IMR-90 (cell line): ENCODE measurements at places on chromosomes 1 and 21. TPM values are rescaled to one million over a fixed set of nuclear protein-coding genes. Genes with fewer than 3 reads are reported as not detected.

CCDC17 gene
- 0.26 and 0.30 TPM in 2 replicates for polyA plus RNA-seq

DNA sequence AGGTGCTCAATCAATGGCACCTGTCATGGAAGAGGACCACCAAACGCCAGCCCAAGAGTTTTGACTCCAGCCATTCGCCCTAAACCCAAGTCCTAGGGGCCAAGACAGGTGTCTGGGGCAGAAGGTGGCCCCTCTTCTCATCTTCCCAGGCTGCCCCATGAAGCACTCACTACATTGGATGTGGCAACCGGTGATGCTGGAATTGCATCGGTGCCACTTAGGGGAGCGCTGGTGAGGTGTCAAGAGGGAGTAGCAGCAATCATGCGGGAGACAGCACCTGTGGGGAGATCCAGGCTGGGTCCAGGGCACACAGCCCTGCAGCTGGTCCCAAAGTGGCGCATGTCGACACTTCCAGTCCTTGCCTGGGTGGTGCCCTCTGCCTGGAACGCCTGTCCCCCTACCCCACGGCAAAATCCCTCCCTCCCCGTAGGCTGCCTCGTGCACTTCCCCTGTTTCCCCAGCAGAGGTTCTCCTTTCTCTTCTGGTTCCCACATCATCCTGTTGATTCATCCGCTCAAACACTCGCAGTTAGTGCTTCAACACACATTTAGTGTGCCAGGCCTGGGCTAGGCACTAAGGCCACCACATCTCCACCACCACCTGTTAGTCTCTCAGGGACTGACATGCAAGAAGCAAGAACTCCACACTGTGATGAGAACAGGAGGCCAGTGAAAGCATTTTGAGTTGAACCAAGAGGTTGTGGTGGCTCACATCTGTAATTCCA lies 18.5 kb downstream of the PLA2G2D start:
- DNase-seq: peak; percentile 48

DNA sequence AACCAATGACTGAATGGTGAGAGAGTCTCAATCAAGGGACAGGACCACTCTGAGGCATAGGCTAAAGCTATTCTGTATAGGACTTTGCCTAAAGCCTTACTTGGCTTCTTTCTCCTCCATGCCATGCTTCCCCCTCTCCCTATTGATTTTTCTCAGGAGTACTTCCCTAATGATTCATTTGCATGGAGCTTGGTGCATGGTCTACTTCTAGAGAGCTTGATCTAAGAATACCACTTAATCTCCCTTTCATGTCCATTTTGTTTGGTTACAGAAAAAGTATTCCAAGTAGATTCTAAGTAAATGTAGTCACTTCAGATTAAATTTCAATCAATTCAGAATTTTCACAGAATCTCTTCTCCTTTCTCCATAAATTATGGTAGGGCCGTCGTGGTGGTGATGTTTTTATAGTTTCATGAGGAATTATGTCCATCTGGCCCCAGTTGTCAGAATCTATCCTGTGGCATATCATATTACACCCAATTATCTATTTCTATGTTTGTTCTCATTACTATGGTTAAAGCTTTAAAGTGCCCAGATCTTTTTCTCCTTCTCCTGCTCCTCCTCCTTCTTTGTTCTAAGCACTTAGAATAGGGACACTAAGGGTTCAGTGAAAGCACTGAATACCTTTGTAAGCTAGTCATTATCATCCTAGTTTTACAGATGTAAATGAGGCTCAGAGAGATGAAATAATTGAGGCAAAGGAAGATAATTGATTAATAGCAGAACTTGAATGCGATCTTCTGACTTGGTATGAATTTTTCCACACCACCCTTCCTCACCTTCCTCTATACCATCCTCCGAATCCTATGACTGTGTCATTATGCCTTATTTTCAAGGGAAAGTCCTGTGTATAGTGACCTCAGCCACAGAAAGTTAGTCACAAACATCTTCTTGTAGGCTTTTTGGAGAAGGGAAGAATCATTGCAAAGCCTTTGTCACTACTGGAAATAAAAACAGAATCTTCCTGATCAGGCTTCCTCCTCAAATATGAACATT lies 85.6 kb upstream of the ZRANB2 start:
- DNase-seq: no peak

DNA sequence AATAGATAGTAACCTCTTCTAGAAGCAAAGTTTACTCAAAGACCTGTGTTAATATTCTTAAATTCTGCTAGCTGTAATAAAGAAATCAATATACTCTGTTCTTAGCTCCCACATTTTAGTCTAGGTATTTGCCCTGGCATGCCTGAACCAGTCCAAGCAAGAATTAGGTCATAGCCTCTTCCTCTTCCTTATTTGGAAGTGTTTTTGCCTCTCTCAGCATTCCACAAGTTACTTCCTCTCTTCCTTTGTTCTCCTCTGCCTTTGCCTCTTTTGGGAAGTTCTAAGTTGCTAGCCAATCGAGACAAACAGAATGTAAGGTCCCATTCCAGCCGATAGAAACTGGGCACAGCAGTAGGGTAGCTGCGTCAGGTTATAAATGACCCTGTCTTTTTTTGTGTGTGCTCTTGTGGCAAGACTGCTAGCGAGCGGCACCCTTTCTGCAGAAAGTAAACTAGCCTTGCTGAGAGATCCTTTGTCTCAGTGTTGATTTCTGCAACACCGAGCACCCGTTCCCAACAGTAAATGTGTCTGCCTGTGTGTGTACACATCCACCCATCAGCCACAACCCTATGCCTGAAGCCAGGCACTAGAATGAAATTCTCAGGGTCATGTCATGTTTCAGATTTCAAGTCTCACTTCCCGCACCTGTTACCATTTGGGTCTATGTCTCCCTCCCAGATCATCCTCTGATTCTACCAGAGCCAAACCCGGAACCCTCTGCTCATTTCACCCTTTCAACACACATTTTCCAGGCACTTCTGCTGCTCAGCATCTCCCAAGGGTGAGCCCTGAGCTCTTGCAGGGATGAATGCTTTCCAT lies 37.5 kb downstream of the LRRC3 start:
- no peak for DNase-seq

TOMM40L gene
- polyA plus RNA-seq: 7.7 and 7.9 TPM in 2 replicates

KIAA1614 gene
- 3.0 and 3.5 TPM in 2 replicates for polyA plus RNA-seq

DNA sequence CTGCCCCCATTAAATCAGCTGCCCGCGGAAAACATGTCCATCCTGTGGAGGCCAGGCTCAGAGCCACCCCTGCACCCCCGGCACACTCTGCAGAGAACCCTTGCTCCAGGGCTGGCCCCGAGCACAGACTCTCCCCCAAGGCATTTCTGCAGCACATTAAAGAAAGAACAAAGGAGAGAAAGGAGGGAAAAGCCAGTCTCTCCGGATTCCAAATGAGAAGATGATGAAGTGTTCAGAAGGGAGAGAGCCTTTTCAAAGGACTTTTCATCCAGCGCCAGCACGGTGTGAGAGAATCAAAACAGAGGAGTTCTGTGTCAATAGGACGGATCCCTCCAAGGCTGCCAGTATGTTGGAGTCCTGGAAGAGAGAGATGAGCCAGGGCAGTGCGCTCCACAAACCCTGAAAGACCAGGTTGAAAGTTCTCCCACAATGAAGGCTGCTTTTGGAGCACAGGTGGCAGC lies 498.3 kb downstream of the NPHP4 start:
- DNase-seq: no peak
